ENCODE measurements at places on chromosomes 4 and X.

GRCh38 chr4:79854856-79855502 lies 218.1 kb downstream of the ANTXR2 start:
- DNase-seq: no peak

- peak; percentile 77 for DNase-seq
These were observed 36.6 kb downstream of the CCNG2 start for GRCh38 chr4:77193511-77194102.

DNA sequence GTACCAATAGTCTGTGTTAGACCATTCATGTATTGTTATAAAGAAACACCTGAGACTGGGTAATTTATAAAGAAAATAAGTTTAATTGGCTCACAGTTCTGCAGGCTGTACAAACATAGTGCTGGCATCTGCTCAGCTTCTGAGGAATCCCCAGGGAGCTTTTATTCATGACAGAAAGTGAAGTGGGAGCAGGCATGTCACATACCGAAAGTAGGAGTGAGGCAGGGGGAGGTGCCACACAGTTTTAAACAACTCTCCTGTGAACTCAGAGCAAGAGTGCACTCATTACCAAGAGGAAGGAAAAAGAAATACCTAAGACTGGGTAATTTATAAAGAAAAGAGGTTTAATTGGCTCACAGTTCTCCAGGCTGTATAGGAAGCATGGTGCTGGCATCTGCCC lies 591.2 kb downstream of the PPP4R3C start:
- no peak for DNase-seq

DNA sequence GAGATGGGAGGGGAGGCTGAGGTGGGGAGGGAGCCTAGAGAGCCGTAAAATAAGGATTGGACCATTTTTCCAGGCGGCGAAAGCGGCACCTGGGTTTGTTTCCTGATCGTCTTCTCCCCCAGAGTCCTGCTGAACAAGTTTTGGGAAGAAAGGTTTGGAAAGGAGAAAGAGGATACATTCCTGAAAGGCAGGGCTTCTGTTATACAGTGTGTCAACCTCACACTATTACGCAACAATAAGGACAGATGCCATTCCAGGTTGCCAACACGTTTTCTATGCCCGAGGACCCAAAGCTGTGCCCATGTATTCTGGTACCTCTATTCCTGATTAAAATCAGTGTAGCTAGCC lies 658 bp downstream of the SCOC start:
- DNase-seq: no peak

- no peak for DNase-seq
These were observed 20.1 kb upstream of the SLC34A2 start for GRCh38 chr4:25635501-25635900.

DNA sequence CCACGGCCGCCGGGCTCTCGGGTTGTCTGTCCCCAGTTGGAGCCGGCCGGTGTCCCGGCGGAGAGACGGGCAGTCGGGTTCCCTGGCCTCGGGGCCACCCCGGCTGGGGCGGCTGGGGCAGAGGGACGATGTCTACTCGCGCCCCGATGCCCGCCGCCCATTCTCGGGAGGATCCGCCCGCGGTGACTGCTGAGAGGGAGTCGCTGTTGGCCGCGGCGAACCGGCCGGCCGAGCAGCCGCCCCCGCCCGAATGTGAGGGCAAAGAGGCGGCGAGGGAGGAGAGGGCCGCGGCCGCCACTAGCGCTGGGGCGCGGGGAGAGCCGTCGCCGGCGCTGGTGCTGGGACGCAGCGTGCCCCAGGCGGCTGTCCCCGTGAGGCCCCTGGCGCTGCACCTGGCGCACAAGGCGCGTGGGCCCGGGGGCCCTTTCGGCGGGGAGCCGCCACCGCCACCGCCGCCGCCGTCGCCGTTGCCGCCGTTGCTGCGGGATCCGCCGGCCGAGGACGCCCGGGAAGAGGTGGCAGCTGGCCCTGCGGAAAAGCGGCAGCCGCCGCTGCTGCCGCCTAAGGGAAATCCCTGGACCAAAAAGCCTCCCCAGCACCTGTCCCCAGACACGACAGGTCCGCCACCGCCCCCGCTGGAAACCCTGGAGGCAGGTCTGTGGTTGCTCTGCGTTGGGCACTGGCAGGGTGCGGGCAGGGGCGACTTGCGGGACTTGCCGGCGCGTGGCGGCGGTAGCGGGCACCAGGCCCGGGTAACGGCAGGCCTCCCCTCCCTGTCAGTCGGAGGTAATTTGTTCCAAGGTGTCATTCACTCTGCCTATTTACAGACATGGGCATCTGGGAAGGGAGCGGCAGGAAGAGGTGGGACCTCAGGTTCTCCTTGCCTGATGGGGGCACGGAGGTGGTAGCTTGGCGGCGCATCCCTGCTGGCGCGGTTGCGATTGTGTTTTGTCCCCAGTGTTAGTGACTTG lies 739 bp downstream of the LARP1B start:
- peak; percentile 48 for DNase-seq

DNA sequence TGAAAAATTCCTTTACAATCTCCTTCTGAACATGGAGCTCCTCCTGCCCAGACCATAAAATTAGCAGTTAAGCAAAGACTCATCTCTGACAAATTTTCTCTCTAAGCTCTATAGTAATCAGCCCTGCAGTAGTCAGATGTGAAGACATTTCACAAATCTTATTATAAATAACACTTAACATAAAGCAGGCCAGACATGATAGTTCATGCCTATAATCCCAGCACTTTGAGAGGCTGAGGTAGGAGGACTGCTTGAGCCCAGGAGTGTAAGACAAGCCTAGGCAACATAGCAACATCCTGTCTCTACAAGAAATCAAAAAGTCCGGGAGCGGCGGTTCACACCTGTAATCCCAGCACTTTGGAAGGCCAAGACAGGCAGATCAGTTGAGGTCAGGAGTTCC lies 29.9 kb downstream of the TRMT2B start:
- DNase-seq: no peak

DNA sequence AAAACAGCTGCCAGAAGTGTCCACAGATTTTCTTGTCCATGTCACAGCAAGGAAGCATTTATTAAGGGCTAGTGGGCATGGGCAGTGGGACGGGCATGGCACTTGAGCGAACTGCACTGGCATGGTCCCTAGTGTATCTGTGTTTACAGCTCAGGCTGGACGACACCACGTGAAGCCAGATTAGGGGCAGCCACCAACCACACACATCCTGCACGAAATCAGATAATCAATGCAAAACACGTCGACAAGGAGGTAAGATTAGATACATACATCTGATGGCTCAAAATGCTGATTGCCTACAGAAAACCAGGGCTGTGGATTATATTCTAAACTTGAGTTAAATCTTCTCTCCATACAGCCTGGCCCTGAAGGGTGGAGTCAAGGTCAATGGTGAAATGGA lies 103.8 kb upstream of the ATP6AP2 start:
- DNase-seq: no peak

GRCh38 chr4:153713866-153714646 lies 30.0 kb downstream of the TLR2 start:
- DNase-seq: no peak

DNA sequence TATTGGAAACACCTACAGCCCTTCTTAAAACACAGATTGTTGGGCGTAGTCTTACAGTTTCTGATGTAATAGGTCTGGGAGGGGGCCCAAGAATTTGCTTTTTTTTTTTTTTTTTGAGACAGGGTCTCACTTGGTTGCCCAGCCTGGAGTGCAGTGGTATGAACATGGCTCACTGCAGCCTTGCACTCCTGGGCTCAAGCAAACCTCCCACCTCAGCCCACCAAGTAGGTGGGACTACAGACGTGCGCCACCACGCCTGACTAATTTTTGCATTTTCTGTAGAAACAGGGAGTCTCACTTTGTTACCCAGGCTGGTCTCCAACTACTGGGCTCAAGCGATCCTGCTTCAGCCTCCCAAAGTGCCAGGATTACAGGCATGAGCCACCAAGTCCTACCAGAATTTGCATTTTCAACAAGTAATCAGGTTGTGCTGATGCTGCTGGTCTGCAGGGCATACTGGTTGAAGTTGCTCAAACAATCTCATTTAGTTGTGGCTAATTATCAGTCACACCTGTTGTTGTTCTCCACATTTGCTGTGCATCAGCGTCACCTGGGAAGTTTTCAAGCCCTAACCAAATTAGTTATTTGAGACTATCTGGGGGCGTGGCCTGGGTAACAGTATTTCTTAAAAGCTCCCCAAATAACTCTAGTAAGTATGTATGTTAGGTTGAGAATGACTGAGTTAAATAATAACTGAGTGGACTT lies 14.0 kb downstream of the TMEM154 start:
- DNase-seq: no peak

GRCh38 chr4:22191565-22191964 lies 243.0 kb upstream of the KCNIP4 start:
- no peak for DNase-seq
